ENCODE measurements at places on chromosomes 6 and 20.

GRCh38 chr6:145003145-145003544 lies 718.0 kb downstream of the UTRN start:
- DNase-seq, result no peak

DNA sequence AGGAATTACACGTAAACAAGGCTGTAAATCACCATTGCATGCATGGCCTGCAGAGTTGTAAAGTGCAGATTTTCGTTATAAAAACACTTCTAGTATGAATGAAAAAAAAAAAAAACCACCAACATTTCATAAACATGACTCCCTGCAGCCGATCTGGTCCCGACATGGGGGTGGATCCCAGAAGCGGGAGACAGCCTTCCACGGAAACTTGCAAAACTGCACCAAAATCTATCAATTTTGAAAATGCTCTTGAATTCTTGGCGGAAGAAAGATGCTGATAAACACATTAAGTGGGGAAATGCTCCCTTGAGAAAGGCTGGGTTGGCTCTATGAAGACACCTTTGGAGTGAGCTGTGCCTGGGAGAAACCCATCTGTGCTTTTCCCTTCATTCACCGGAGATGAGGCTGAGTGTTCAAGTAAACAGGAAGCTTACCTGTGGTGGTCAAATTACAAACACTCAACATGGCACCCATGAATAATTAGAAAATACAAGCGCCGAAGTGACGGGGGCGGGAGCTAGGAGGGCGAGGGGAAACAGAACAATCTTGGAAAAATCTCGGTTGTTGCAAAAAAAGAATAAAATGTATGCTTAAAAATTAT lies 845 bp upstream of the ANKRD60 start:
- no peak for DNase-seq

- DNase-seq, result no peak
Observed at GRCh38 chr6:4130357-4130987, 4.9 kb downstream of the ECI2 start.

DNA sequence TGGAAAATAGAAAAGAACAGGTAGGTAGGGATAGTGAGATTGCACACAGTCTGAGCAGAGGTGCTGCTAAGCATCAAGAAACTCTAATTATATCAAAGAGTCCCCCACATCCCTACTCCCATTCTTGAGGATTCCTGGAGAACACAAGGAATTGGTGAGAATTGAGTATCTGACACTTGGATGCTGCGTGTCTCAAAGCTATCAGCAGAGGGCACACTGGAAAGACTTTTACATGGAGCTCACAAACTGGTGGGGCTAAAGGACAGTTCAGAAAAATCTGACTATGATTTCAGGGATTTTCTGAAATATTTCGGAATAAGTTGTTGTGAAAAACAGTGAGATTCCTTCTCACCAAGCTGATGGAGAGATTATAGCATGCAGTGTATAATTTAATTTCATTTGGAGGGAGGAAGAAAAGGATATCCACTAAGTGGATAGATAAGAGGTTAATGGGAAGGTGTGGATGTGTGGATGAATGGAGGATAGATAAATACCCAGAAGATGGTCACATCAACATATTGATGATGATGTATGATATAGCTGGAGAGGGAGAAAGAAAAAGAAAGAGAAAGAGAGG lies 215.4 kb upstream of the DEFB112 start:
- no peak for DNase-seq

- DNase-seq, result no peak
Observed at GRCh38 chr6:157961832-157962575, 19.7 kb upstream of the SYNJ2 start.

DNA sequence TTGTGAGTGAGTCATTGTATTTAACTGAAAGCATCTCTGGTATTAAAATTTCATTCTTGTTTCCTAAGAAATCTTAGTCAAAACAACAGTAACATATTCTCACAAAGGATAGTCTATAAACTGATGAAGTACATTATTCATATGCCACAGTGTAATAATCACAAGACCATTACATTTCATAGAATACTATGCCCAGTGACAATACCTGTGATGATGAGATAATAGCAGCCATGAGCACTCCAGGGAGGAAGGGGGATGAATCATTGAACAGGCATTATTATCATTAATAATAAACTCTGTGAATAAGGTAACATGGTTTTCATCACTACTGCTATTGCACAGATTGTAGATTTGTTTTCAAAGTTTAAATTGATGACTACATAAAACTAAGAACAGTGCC lies 667.9 kb downstream of the EPM2A start:
- DNase-seq, result no peak

All from CD4-positive, alpha-beta T cell treated with Interleukin-21 for 1 hour (primary cell).